ENCODE measurements at places on chromosomes 1 and 21.

DNA sequence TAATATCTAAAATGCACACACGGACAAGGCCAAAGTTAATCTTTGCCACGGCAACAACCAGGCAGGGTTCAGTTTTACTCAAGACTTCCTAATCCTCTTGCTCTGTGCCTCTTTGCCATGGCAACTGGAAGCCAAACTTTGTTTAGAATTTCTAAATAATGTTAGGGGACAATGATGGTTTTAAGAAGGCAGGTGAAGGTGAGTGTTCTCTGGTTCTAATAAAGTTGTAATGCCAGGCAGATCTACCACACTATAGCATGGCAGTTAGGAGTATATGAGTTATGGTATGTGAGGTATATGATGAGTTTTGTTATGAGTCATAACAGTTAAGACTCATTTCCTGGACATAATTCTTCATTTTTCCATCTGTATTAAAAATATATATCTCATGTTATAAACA is 2.7 kb downstream of the PTPRC start:
- no peak for DNase-seq

- no peak for DNase-seq
Measured at GRCh38 chr21:45094412-45094811, 20.0 kb downstream of the ADARB1 start.

DNA sequence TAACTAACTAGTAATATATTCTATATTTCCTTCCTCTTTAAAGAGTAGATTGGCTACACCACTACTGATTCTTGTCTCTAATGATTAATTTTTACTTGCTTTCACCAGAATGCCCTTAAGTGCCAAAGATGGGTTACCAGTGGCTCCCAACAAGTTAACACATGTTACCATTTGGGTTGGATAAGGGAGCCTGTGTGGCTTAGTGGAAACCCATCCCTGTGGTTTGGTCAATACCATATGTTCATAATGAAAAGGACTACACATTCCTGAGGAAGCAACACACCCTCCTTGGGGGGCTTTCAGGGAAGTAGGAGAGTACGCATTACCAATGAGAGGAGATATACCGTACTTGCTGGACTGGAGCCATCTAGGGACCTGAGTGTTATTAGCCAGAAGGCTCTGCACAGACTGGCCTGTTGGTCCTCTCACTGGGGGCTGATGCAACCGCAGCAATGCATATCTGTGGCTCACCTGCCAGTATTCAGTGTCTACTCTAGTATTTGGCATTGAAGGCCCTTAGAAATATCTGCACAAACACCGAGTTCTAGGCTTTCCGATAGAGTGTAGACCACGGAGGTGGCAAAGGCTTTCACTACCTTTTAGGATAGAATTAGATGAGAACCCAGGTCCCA is 29.3 kb upstream of the PLXNA2 start:
- DNase-seq: no peak

GRCh38 chr1:241310451-241310850 is 46.6 kb downstream of the RGS7 start:
- DNase-seq: no peak

All from stimulated activated CD8-positive, alpha-beta memory T cell treated with anti-CD3 and anti-CD28 coated beads, Interleukin-12 subunit alpha, Interleukin-12 subunit beta, amount 100 ng/mL, for 4 hours (primary cell).